ENCODE measurements at places on chromosomes 2 and 18. TPM values are rescaled to one million over a fixed set of nuclear protein-coding genes. Genes with fewer than 3 reads are reported as not detected.

GRCh38 chr2:170142502-170142901 lies 35.4 kb upstream of the MYO3B start:
- DNase-seq = no peak

DNA sequence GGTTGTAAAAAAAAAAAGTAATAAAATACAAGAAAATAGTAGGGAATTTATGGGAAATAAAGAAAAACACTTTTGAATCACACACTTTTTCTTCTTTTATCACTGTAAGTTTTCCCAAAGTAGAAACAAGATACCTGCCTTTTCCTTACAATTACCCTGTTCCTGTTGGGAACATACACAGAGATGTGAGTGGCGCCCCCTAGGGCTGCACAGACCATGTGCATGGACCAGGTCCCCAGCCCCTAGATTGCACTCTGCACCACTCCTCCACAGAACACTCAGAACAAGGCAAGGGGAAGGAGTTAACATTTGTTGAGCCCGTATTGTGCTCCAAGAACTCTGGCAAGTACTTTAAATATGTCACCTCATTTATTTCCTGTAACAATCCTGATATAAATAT lies 118.7 kb upstream of the NRP2 start:
- DNase-seq = no peak

GRCh38 chr2:163347982-163348856 lies 387.6 kb downstream of the FIGN start:
- DNase-seq = peak; percentile 54

- no peak for DNase-seq
Measured at GRCh38 chr2:669323-669722, 7.9 kb downstream of the TMEM18 start.

DNA sequence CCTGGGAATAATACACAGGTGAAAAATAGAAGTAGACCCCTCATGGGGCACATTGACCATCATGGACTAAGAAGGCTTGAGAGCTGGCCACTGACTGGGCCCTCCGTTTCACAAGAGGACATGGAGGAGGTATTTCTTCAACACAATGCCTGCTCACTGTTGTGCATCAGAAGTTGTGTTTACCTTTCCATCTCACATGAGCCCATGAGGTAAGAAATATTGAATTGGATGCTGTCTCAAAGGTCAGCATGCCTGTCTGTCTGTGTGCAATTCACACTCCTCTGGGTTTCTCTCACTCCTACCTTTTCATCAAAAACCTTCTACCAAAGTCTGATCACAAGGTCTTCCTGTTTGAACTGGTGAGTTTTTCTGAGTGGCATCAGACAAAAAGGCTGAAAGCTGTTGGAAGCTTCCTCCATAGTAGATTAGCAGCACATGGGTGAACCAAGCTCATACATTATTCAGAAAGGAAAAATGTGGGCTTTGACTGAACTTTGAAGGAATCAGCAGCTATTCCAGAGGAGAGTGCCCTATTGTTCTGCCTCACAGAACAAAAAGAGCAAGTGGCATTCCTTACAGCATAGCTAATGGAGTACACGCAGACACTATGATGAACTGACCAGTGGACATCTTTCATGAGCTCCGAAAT lies 143.2 kb upstream of the RND3 start:
- no peak for DNase-seq

DNA sequence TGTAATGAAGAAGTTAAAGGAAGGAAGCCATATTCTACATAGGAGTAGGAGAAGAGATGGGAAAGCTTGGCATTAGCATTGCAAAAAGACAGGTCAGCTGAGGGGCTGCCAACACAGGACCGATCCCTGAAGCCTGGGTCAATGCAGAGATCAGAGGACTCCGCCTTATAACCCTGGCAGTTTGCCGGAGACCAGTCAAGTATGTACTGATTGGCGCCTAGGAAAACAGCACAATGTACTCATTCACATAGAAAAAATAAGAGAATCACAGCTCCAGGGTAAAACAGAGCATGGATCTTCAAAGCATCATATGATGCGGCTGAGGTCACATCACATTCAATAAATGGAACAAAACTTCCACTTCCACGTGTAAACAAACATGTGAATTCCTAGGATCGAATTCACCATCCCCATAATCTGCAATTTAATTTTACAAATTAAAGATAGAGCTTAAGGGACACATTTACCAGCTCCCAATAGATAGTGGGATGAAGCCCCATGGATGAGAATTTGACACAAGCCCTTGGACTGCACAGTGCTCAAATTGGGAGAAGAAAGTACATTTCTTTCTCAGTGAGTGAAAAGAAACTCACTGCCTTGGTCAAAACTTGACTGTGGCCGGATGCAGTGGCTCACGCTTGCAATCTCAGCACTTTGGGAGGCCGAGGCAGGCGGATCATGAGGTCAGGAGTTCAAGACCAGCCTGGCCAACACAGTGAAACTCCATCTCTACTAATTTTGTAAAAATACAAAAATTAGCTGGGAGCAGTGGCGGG lies 135.0 kb upstream of the KLHL14 start:
- no peak for DNase-seq

- DNase-seq = no peak
Measured at GRCh38 chr2:28025123-28025522, 134.6 kb downstream of the BABAM2 start.

DNA sequence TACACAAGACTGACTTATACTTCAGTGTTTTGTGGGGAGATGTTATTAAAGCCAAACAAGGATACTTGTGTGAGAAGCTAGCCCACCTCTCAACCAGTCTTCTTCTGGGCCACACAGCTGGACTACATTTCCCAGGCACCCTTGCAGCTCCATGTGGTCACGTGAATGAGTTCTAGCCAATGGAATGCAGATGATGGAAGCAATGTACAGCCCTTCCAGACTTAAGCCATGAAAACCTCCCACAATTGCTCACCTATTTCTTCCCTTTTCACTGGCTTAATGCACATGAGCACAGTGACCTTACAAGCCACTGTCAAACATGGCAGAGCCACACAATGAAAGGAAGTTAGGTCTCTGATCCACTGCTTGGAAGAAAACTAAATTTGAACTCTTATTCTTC lies 20.4 kb upstream of the FEZ2 start:
- no peak for DNase-seq

GRCh38 chr2:26938399-26939118 lies 31.9 kb upstream of the MAPRE3 start:
- no peak for DNase-seq

- DNase-seq = no peak
Measured at GRCh38 chr2:101892377-101892776, 99.4 kb upstream of the IL1R2 start.

DNA sequence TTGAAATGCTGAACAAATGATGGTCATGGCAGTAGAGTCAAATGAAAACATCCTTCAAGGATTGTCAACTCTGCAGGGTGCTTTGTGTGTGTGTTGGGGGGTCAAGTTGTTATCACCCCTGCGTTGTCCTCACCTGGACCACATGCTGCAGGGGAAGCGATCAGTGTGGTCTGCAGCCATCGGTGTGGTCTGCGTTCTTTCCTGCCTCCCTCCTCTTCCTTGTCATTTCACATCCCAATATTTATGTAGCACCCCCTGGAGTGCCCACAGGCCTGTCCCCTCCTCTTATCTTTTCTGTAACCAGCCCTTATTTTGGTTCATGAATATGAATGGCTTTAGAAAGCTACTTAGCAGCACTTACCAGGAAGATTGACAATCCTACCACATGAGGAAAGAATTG lies 38.9 kb downstream of the UGP2 start:
- DNase-seq = no peak

- DNase-seq = no peak
Measured at GRCh38 chr2:160281213-160281612, 81.1 kb upstream of the ITGB6 start.

- DNase-seq = no peak
Measured at GRCh38 chr2:75099521-75099922, 99.8 kb downstream of the TACR1 start.

- DNase-seq = no peak
Measured at GRCh38 chr2:135948642-135949355, 36.6 kb downstream of the DARS1 start.

DNA sequence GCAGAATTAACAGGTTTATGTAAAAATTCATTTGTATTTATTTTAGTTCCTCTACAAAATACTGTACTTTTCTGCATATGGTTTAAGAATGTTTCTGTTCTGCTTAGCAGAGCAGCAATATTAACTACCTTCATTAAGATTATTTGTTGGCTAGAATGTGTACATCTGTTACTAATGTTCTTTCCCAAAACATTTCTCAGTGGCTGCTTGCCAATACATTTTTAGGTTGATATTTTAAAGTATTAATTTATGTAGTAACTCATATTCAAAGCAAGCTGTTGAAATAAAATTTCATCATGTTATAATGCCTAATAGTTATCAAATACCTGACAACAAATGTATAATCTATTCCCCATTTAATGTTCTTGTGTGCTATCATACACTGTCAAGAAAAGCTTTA lies 40.3 kb downstream of the PRKD3 start:
- DNase-seq = no peak

The CXCR4 gene
- 33.0 TPM for polyA plus RNA-seq

The KCNIP3 gene
- polyA plus RNA-seq = 2.2 TPM

The MROH2A gene
- not detected for polyA plus RNA-seq

The POLE4 gene
- 47.5 TPM for polyA plus RNA-seq

The RMDN2 gene
- 4.8 TPM for polyA plus RNA-seq

The CNDP1 gene
- 0.02 TPM for polyA plus RNA-seq

The GCFC2 gene
- polyA plus RNA-seq = 16.9 TPM

The ANKRD39 gene
- polyA plus RNA-seq = 2.6 TPM

The SOCS6 gene
- polyA plus RNA-seq = 8.1 TPM

The ALK gene
- 0.07 TPM for polyA plus RNA-seq

The ZCCHC2 gene
- 7.7 TPM for polyA plus RNA-seq

The TUBA3E gene
- 0.07 TPM for polyA plus RNA-seq

Measured in ovary (tissue), 10 donors.